ENCODE measurements at places on chromosomes 5 and 9. TPM values are rescaled to one million over a fixed set of nuclear protein-coding genes. Genes with fewer than 3 reads are reported as not detected.

The NR4A3 gene
- 0.32 TPM for total RNA-seq

The NR6A1 gene
- total RNA-seq: 0.26 TPM

The SELENOP gene
- 87.6 TPM for total RNA-seq

The WDR36 gene
- total RNA-seq: 87.4 TPM

The NUTM2G gene
- not detected for total RNA-seq

The TAS2R1 gene
- not detected for total RNA-seq

The LPAR1 gene
- total RNA-seq: 450 TPM

The SPAAR gene
- total RNA-seq: 0.17 TPM

The RPS14 gene
- 3,322 TPM for total RNA-seq

The CLINT1 gene
- 71.2 TPM for total RNA-seq

The CCNI2 gene
- not detected for total RNA-seq

The JAKMIP2 gene
- total RNA-seq: 1.3 TPM
